ENCODE measurements at places on chromosomes 4 and X. TPM values are rescaled to one million over a fixed set of nuclear protein-coding genes. Genes with fewer than 3 reads are reported as not detected.

The MUC7 gene
- total RNA-seq: not detected

The DGKK gene
- not detected for total RNA-seq

The MAPK10 gene
- 0.29 TPM for total RNA-seq

The ANXA3 gene
- total RNA-seq: 84.9 TPM

The CDS1 gene
- 0.62 TPM for total RNA-seq

The FREM3 gene
- not detected for total RNA-seq

The LRRC66 gene
- total RNA-seq: 0.09 TPM

The PLRG1 gene
- total RNA-seq: 48.8 TPM

The HTN3 gene
- total RNA-seq: not detected

The DMP1 gene
- total RNA-seq: not detected

The SRPX2 gene
- total RNA-seq: 3.2 TPM

The C4orf17 gene
- total RNA-seq: not detected

The SUPT20HL1 gene
- not detected for total RNA-seq

The CCSER1 gene
- total RNA-seq: not detected

The VCX3A gene
- not detected for total RNA-seq

The CT45A2 gene
- not detected for total RNA-seq

The IBSP gene
- total RNA-seq: not detected

All from A549 treated with dexamethasone at 1 μM for 4 hours (cell line).